ENCODE measurements at places on chromosomes 12 and 14.

DNA sequence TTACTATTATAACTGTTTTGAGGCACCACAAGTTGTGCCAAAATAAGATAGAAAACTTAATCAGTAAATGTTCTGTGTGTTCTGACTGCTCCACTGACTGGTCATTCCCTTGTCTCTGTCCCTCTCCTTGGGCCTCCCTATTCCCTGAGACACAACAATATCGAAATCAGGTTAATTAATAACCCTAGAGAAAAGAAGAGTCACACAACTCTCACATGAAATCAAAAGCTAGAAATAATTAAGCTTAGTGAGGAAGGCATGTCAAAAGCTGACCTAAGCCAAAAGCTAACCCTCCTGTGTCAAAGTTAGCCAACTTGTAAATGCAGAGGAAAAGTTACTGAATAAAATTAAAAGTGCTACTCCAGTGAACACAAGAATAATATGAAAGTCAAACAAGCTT lies 53.8 kb upstream of the CCDC196 start:
- no peak for DNase-seq

- peak; percentile 18 for DNase-seq
Observed at GRCh38 chr12:85872497-85873091, 1.5 kb upstream of the NTS start.

GRCh38 chr12:20259786-20260185 lies 108.6 kb upstream of the PDE3A start:
- DNase-seq, result no peak

- DNase-seq, result no peak
Observed at GRCh38 chr14:22433069-22433468, 156.0 kb downstream of the DAD1 start.

DNA sequence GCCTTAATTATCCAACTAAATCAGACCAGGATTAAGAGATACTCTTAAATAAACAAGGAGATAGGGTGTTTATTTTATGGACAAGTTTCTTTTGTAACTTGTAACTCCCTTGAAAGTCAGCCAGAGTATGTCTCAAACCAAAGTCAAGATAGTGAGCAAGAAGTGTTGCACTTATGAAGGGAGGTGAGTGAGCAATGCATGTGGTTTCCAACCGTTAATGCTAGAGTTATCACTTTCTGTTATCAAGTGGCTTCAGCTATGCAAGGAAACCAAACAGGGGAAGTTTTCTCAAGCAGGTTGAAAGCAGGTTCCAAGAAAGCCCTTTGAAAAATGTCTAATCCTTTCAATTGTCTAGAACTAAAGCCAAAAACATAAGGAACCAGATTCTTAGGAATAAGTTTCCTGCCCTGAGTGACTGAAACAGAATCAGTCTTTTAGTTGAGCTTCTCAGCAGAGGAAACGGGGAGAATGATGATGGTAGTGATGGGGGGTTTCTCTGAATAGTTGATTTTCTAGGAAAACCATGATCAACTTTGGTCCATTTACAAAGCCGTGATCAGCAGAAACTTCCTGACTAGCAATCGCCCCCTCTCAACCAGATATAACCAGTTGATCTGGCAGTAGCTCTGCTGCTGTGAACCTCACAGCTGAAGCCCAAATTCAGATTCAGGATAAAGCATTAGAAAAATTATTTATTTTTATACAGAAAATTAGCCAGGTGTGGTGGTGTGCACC lies 128.4 kb downstream of the DAD1 start:
- DNase-seq, result no peak

DNA sequence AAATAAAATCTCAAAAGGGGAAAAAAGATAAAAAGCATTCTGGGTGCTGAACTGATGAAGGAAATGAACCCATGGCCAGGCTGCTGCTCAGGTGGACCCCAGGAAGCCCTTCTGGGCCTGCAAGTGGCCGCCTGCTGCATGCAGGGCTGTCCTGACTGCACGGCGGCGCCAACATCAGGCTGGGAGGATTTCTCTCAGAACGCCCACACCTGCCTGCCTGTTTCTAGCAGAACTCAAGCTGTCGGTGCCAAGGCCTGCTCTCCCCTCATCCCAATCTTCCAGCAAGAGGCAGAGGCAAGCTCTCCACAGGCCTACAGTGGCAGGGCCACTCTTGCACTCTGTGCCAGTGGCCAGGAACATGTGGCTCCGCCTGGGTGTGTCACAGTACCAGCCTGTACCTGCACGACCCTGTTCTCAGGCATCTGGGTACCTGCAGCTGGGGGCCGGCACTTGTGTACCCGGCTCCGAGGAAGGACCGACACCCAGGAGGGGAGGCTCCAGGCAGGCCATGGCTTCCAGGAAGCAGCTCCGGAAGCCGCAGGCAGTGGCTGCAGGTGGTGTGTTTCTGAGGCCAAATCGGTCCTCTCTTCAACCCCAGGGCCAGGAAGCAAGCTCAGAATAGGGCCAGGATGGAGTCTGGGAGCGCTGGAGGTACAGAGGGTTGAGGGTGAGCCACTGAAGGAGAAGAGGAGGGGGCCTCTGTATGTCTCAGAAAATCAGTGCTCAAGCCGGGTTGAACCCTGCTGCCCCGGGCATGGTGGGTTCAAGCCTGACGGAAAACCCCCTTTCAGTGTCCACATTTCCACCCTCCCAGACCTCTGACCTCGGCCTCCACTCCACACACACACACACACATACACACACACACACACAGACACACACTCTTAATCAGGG lies 2.5 kb upstream of the INF2 start:
- DNase-seq, result no peak

DNA sequence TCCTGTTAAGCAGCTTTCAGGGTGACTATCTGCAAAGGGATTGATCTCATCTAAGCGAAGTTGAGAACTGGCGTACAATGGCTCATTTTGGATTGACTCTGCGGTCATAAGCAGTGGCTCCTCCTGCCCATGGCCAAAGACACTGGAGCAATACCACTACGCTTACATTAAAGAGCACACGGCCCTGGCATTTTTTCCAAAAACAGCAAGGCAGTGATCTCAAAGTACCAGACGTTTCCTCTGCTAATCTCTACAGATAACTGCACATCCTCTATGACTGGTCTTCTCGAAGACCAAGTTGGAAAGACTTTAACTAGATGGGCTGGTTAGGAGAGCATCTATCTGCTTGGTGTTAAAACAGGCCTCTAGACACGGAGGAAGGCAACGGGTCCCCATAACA lies 2.7 kb downstream of the PITPNM2 start:
- DNase-seq, result no peak

DNA sequence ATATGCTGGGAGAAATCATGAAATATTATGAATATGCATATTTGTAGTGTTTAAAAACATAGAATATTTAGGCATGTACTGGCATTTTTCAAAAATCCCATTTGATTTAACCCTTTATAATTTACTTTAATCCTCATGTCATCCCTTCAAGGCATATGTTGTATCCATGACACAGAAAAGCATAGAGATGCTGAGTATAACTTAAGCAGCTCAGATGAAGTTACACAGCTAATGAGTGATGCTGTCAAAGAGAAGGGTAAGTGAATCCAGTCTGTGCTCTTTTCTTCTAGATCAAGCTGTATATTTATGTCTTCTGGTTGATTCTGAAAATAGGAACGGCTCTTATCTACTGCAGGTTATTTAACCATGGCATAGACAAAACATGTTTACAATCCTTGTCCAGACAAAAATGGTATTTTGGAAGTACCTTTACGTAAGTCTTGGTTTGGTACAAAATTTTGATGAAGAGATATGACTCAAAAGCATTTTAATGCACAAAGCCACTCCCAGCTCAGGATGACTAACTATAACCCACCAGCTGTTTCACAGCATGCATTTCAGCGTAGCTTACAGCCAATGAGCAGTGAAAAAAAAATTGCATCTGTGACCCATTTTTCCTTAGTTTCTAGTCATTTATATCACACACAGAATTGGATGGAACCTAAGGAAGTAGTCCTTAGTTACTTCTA lies 201.7 kb downstream of the STXBP6 start:
- DNase-seq, result no peak

DNA sequence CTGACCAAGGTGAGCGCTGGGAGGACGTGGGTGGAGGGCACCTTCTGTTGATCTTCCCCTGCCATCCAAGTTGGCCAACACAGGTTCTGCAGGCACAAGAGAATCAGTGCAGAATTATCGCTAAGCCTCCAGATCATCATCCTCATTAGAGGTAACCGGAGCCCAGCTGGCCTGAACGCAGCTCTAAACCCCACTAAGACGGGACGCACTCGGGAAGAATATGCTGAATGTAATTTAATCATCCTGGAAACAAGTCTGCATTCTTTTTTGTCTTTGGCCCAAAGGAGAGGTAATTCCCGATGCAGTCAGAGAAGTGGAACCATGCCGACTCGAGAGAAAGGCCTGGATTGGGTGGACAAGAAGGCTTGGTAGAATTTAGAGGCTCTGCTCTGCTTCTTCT lies 111.0 kb upstream of the GSC start:
- no peak for DNase-seq

All from thymus (tissue), 14 donors.